ENCODE measurements at places on chromosomes 3 and 15.

- no peak for DNase-seq
Measured at GRCh38 chr3:178155521-178155920, 380.7 kb upstream of the KCNMB2 start.

DNA sequence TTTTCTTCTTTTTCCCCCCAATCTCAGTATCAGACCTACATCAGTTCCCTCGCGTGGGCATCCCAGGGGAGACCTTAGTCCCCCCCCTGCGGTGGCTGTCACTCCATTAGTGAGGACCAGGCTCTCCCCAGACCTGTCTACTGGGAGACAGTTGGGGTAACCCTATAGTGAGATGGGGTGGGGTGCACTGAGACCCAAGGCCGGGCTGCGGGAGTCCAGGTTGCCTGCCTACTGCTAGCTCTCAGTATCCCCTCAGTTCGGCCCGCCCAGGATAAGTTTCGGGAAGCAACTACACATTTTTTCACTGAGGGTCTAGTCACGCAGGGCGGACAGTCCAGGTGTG, 671 bp upstream of the DCUN1D1 start:
- DNase-seq = no peak

DNA sequence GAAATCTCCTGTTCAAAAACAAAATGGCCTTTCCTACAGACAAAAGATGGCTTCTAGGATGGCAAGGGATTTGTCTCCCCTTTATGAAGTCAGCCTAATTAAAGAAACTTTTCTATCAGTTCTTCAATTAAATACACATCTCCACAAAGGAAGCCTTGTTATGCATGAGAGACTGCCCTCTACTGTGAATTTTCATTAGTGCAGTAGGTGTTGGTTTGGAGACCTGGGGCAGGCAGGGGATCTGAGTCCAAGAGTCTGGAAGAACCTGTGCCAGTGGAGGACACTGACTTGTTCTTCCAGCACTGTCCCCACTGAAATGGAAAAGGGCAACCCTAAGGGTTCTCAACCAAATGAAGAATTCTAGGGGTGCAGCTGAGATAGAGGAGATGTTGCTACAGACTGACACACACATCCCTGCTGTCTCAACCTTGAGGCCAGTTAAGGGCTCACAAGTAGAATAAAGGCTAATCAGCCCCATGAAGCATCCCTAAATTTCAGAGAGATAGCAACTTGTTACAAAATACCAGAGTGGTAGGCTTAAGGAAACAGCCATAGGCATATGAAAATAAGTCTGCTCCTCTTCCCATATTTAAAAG, 174.0 kb upstream of the PRICKLE2 start:
- DNase-seq = no peak

- DNase-seq = no peak
Measured at GRCh38 chr3:60827666-60828065, 423.6 kb downstream of the FHIT start.

Measured in T-cell (primary cell).